CD4-positive, CD25-positive, alpha-beta regulatory T cell (primary cell): ENCODE measurements at places on chromosomes 11 and 22.
A peak's percentile ranks its signal among the peaks of the same experiment; 100 is the strongest.

DNA sequence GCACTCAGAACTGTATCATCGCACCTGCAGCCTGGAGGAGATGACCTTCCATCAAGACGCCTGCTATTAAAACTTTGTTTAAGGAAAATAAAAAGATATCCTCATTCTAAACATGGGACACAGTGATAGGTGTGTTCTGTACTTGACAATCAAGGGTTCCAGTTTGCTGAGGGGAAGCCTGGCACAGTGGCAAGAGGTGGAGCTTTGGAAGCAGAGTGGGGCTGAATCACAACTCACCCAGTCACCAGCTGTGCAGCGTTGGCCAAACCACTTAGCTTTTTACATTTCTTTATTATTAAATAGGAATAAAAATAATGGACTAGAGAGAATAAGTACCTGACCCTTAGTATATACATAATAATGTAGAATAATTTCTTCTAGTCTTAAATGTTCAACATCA is 220.7 kb downstream of the TENM4 start:
- H3K27ac ChIP-seq = no peak overlapping the region
- H3K4me1 ChIP-seq = no peaks in the 10 kb centered on the region
- DNase-seq = no peak
- H3K36me3 ChIP-seq = no peaks in the 10 kb centered on the region
- no peak overlapping the region for H3K4me3 ChIP-seq
- no peaks in the 10 kb centered on the region for H3K27me3 ChIP-seq

DNA sequence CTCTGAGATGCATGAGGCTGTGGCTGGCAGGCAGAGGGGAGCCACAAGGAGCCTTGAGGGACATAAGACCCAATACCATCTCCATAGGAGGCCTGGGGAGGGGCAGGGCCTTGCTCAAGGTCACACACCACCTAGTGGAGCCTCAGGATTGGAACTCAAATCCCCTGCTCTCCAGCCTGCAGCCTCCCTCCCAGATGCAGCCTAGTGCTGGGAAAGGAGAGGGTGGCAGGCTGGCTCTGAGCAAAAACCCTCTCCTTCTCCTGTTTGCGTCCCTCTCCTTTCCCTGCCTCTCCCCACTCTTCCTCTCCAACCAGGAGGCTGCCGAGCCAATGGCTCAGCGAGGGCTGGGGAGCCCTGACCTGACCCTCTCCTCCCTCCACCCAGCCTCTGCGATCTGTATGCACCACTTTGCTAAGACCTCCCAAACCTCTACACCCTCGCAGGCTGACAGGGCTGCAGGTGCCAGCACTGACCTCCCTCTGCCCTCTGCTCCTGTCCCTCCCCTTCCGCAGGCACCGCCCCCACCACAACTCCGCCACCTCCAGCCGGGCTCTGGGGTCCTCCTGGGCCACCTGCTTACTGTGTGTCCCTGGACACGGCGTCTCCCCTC is 14.7 kb downstream of the IGLL1 start:
- H3K4me1 ChIP-seq = peaks cover 10% of the 10 kb centered on the region
- DNase-seq = no peak
- H3K27me3 ChIP-seq = peaks cover 3% of the 10 kb centered on the region
- no peaks in the 10 kb centered on the region for H3K36me3 ChIP-seq

DNA sequence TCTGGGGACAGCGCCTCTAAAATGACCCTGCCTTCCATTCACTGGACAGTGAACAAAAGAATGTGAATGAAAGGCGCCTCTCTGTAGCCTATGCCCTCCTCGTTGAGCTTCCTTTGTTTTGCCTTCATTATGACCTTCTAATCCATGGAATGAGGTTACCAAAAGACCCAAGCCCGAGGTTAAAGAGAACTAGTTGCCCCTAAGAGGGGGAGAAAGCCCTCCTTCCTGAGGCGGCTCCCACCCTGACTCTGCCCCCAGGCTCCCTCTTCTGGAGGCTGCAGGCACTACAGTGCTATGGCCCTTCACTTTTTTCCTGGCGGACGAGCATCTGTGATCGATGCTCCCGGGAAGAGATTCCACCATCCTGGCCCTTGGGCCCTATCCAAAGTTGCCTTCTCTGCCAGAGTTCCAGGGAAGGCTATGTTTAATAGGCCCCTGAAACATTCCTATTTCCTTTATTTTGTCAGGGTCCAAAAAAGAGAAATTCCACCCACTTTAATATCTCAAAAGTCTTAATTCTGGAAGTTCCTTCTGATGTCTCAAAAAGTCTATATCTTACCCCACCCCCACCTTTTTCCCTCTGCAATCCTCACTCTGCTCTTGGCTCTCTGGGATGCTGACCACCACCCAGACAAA is 147.3 kb downstream of the FEZ1 start:
- no peaks in the 10 kb centered on the region for H3K36me3 ChIP-seq
- DNase-seq = peak; percentile 7
- H3K4me1 ChIP-seq = peaks cover 4% of the 10 kb centered on the region
- no peak overlapping the region for H3K27ac ChIP-seq
- H3K27me3 ChIP-seq = no peaks in the 10 kb centered on the region

GRCh38 chr11:107916671-107917241 is 11.5 kb upstream of the RAB39A start:
- H3K36me3 ChIP-seq = no peaks in the 10 kb centered on the region
- no peak overlapping the region for H3K4me3 ChIP-seq
- H3K4me1 ChIP-seq = no peaks in the 10 kb centered on the region
- DNase-seq = peak; percentile 39
- H3K27me3 ChIP-seq = peaks cover 1% of the 10 kb centered on the region

- H3K27me3 ChIP-seq = no peaks in the 10 kb centered on the region
- H3K27ac ChIP-seq = no peak overlapping the region
- no peaks in the 10 kb centered on the region for H3K36me3 ChIP-seq
- H3K4me3 ChIP-seq = no peak overlapping the region
Observed at GRCh38 chr11:63508009-63508408, 2.1 kb downstream of the LGALS12 start.

- H3K27me3 ChIP-seq = peaks cover 55% of the 10 kb centered on the region
- no peak overlapping the region for H3K27ac ChIP-seq
- no peaks in the 10 kb centered on the region for H3K36me3 ChIP-seq
- H3K4me1 ChIP-seq = peaks cover 19% of the 10 kb centered on the region
Observed at GRCh38 chr11:110712659-110713448, 617 bp upstream of the ARHGAP20 start.

DNA sequence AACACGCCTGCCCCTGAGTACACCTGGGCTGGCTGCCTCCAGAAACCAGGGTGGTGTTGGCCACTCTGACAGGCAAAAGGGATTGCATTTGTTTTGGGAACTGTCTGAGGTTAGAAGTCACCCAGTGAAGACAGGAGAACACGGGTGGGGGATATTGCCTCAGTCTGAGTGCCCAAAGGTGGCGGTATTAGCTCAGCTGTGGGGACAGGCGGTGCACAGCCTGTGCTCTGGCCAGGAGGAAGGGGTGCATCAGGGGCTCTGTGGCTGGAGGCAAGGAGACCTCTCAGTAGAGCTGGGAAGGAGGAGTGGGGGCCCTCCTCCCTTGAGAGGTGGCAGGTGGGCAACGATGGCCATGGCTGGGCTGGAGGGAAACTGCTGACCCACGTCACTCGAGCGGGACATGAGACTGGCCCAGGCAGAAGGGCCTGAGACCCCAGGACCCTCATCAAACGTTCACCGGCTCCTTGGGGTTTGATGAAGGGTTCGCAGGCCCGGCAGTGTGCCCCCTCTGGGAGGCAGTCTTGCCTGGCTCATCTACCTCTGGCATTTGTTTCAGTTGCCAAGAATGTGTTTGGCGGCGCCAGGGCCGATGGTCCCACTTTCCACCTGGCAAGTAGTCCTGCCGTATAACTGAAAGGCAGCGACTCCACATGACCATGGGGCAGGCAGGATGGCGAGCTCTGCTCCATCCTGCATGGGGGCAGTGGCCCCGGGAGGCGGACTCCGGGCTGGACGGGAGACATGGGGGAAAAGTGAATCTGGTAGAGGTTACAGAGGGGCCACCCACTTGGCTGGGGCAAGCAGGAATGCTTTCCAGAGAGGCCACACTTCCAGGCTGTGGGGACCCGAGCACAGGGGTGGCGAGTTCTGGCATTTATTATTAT is 52.8 kb upstream of the SMIM38 start:
- no peaks in the 10 kb centered on the region for H3K36me3 ChIP-seq
- H3K4me1 ChIP-seq = peaks cover 4% of the 10 kb centered on the region
- H3K4me3 ChIP-seq = no peak overlapping the region
- no peak overlapping the region for H3K27ac ChIP-seq
- H3K27me3 ChIP-seq = no peaks in the 10 kb centered on the region

DNA sequence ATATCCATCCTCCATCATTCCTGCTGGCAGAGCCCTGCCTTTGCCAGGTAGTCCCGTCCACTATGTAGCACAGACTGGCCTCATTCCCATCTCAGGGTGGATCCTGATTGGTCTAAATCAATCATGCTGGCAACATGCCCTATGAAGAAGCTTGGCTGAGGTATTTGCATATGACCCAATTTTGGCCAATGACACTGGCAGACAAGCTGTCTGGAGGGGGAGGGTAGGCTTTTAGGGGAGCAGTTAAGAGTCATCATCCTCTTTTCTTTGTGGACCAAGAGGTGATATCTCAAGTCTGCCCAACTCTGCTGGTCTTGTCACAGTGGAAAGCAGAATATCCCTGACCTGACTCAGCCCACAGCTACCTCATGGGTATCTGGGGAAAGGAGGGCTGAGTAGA is 5.1 kb downstream of the CCDC89 start:
- H3K27me3 ChIP-seq = peaks cover 21% of the 10 kb centered on the region
- peaks cover 7% of the 10 kb centered on the region for H3K4me1 ChIP-seq
- H3K36me3 ChIP-seq = no peaks in the 10 kb centered on the region
- H3K27ac ChIP-seq = no peak overlapping the region

- H3K4me3 ChIP-seq = no peak overlapping the region
- H3K27me3 ChIP-seq = no peaks in the 10 kb centered on the region
- H3K27ac ChIP-seq = no peak overlapping the region
- peaks cover 46% of the 10 kb centered on the region for H3K4me1 ChIP-seq
- DNase-seq = no peak
- no peaks in the 10 kb centered on the region for H3K36me3 ChIP-seq
Observed at GRCh38 chr11:47398551-47398950, 9.8 kb upstream of the SLC39A13 start.

- peak overlapping the region; percentile 90 for H3K4me3 ChIP-seq
- H3K27me3 ChIP-seq = no peaks in the 10 kb centered on the region
- peaks cover 36% of the 10 kb centered on the region for H3K4me1 ChIP-seq
- peaks cover 14% of the 10 kb centered on the region for H3K36me3 ChIP-seq
- no peak overlapping the region for H3K27ac ChIP-seq
Observed at GRCh38 chr11:114440121-114440860, 1.0 kb downstream of the REXO2 start.

- H3K36me3 ChIP-seq = no peaks in the 10 kb centered on the region
- peaks cover 2% of the 10 kb centered on the region for H3K27me3 ChIP-seq
- H3K4me3 ChIP-seq = no peak overlapping the region
- H3K27ac ChIP-seq = no peak overlapping the region
- no peaks in the 10 kb centered on the region for H3K4me1 ChIP-seq
Observed at GRCh38 chr11:27440090-27440489, 32.5 kb downstream of the LGR4 start.

- H3K4me3 ChIP-seq = no peak overlapping the region
- no peaks in the 10 kb centered on the region for H3K36me3 ChIP-seq
- no peak for DNase-seq
- no peaks in the 10 kb centered on the region for H3K27me3 ChIP-seq
Observed at GRCh38 chr11:2521733-2522630, 77.2 kb downstream of the KCNQ1 start.

- no peaks in the 10 kb centered on the region for H3K36me3 ChIP-seq
- H3K27ac ChIP-seq = no peak overlapping the region
- H3K4me3 ChIP-seq = no peak overlapping the region
- H3K27me3 ChIP-seq = no peaks in the 10 kb centered on the region
Observed at GRCh38 chr22:33350961-33351360, 292.8 kb upstream of the SYN3 start.

GRCh38 chr11:45560155-45560912 is 105.1 kb downstream of the CHST1 start:
- no peak for DNase-seq
- no peak overlapping the region for H3K4me3 ChIP-seq
- H3K36me3 ChIP-seq = no peaks in the 10 kb centered on the region
- H3K27ac ChIP-seq = no peak overlapping the region
- no peaks in the 10 kb centered on the region for H3K27me3 ChIP-seq

DNA sequence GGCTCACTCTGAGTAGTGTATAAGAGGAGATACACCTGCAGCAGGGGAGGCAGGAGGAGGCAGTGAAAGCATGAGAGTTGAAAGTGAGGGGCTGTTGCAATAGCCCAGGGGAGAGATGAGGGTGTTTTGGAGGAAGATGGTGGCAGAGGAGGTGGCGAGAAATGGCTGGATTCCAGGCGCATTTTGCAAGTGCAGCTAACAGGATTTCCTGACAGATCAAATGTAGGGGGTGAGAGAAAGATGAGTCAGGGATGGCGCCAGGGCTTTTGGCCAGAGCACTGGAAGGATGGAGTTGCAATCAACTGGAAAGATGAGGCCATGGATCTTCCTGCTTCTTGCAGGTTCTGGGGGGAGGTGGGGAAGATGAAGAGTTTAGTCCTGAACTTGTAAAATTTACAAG is 16.8 kb upstream of the TSPAN18 start:
- no peak overlapping the region for H3K27ac ChIP-seq
- DNase-seq = no peak
- H3K4me3 ChIP-seq = no peak overlapping the region

DNA sequence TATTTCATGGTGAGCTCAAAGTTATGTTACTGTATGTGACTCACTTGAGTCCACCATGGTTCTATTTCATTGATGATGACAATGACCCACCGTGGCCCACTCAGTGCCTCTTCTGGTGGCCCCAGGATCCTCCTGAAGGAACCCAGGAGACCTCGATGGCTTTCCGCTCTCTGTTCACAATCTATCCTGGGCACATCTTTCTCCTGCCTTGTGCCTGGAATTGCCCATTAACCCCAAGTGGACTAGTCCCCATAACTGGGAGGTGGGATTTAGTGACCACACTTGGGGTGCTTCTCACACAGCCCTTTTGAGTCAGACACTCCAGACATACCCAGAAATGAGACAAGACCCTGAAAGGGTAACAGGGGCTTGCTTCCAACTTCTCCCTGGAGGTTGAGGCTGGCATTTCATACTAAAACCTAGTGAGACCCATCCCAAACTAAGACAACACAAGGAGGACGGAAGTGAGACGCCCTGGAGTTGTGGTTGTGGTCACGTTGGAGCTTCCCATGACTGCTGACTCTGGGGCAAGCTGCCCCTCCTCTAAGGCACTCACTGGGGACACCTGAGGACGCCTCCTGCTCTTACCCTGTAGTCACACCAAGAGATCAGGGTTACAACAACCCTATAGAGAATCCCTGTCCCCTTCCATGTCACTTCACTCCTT is 22.1 kb downstream of the IGLL5 start:
- H3K27ac ChIP-seq = no peak overlapping the region
- no peaks in the 10 kb centered on the region for H3K4me1 ChIP-seq
- H3K27me3 ChIP-seq = no peaks in the 10 kb centered on the region
- DNase-seq = no peak
- H3K4me3 ChIP-seq = no peak overlapping the region

- DNase-seq = no peak
- no peak overlapping the region for H3K4me3 ChIP-seq
- H3K27ac ChIP-seq = no peak overlapping the region
Observed at GRCh38 chr11:119222308-119222707, 16.2 kb downstream of the CBL start.

- no peaks in the 10 kb centered on the region for H3K36me3 ChIP-seq
- H3K27ac ChIP-seq = no peak overlapping the region
- H3K4me1 ChIP-seq = no peaks in the 10 kb centered on the region
- H3K4me3 ChIP-seq = no peak overlapping the region
Observed at GRCh38 chr11:111777094-111778046, 11.2 kb upstream of the PPP2R1B start.
